Activated CD8-positive, alpha-beta memory T cell treated with anti-CD3 and anti-CD28 coated beads, Interleukin-2, amount 50 U/mL, for 4 hours (primary cell): ENCODE measurements at places on chromosomes 3 and 15.
A peak's percentile ranks its signal among the peaks of the same experiment; 100 is the strongest.

GRCh38 chr3:94117729-94118128, 54.9 kb downstream of the NSUN3 start:
- no peak for DNase-seq

DNA sequence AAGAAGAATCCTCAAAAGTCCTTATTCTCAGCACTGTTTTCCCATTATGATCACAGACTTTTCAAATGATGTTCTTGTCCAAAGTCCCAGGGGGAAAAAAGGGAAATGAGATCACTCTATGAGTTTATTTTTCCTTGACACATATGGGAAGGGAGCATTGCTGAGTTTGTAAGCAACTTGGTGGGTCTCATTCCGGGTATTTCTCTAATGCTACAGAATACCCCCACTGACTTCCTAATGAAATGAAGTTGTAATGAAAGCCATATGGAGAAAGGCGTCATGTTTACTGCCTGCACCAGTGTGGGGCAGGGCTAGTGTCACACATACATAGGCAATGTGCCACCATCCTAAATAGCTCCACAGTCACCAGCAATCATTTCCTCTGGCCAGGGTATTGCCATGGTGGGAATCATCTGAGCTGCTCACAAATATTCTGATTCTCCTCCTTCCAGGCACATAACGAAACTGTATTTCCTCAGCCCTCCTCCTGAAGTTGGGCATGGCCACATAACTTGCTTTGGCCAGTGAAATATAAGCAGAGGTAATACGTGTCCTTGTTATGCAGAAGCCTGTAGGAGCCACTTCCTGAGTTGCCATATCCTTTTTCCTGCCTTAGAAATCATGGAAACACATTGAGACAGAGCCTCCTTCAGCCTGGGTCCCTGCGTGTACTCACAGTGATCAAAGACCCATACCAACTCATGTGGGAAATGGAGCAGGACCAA, 41.0 kb upstream of the C15orf61 start:
- DNase-seq = no peak

DNA sequence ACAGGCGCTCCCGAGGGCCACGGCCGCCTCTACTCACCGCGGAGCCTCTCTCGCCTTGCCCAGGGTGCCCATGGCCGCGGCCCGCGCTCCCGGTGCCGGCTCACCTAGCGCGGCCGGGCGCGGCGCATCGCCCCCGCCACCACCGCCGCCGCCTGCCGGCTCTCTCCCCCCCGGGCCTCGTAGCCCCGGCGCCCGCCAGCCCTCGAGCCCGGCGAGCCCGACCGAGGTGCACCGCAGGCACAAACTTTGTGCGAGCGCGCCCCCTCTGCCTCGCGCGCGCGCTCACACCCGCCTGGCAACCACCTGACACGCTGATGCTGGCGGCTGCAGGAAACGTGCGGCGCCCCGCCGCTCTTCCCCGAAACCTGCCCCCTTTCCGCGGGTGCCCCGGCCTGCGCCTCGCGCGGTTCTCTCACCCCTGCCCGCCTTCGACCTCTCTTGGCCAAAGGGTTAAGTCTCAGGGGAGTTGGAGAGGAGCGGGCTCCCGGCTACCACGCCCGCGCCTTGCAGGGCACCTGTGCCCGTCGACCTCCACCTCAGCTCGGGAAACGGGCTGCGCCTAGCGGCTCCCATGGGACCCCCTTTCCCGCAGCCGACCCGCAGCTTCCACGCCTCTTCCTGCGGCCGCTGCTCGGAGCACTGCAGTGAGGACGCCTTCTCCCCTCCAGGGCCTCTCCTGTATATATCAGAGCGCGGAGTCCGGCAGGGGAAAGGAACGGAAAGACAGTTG, at the start of gene RASGRP1:
Gene RASGRP1, minus strand, starts transcription at position 258 of the 730 bp plus-strand sequence. Its CDS starts 186 bp downstream, at position 72.
- DNase-seq = peak; percentile 89

GRCh38 chr3:138724443-138724842, 110.3 kb downstream of the PIK3CB start:
- no peak for DNase-seq

- no peak for DNase-seq
Measured at GRCh38 chr3:127064391-127065137, 81.6 kb downstream of the PLXNA1 start.

GRCh38 chr3:77254967-77255831, 215.3 kb downstream of the ROBO2 start:
- no peak for DNase-seq

GRCh38 chr3:123642182-123642956, 57.5 kb upstream of the HACD2 start:
- peak; percentile 27 for DNase-seq

- DNase-seq = no peak
Measured at GRCh38 chr3:69368129-69368741, 17.7 kb downstream of the FRMD4B start.

DNA sequence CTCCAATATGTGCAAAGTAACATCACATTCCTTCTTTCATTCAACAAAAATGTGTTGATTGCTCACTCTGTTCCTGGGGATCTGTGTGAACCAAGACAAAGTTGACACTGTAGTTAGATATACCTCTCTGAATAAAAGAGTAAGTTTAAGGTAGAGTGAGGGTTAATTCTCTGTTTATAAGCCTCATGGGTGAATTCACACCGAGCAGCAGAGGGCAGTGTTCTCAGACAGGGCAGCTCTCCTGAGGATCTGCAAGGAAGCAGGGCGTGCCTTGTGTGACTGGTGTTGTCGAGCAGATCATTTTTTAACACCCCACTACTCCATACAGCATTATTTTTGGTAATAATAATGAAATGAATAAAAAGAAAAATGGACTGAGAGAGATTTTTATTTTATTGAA, 34.4 kb downstream of the PAQR9 start:
- peak; percentile 21 for DNase-seq

DNA sequence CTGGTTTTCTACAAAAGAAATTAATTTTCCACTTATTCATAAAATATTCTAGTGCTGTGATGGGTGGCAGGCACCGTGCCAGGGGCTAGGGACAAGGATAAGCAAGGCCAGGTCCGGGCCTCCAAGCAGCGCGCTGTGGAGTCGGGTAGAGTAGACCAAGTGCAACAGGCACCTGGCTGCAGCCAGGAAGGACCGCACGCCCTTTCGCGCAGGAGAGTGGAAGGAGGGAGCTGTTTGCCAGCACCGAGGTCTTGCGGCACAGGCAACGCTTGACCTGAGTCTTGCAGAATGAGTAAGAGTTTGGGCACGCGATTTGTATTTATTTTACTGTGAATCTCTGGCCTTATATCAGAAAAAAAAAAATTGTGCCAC, at the start of gene CASR:
Gene CASR, plus strand, starts transcription at position 148 of the 372 bp plus-strand sequence. CDS start 70,522 bp downstream, outside the sequence.
- DNase-seq = no peak

DNA sequence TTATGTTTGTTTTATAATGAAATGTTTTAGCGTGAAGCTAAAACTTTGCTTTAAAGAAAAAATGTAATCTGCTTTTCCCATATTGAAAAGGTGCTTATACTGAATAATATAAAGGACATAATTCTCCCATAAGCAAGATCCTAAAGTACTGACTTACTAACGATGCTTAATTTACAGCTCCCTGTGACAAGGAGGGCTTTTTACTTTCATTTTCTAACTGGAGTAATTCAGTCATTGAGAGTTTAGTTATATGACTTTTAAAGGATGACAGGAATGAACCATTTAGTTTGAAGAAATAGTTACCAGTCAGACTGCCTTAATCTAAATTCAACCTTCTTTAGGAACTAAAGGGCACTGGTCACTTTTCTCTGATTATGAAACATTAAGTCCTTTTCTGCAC, 19.3 kb upstream of the ZPLD1 start:
- no peak for DNase-seq

GRCh38 chr3:65936908-65937638, 101.6 kb downstream of the MAGI1 start:
- DNase-seq = no peak

DNA sequence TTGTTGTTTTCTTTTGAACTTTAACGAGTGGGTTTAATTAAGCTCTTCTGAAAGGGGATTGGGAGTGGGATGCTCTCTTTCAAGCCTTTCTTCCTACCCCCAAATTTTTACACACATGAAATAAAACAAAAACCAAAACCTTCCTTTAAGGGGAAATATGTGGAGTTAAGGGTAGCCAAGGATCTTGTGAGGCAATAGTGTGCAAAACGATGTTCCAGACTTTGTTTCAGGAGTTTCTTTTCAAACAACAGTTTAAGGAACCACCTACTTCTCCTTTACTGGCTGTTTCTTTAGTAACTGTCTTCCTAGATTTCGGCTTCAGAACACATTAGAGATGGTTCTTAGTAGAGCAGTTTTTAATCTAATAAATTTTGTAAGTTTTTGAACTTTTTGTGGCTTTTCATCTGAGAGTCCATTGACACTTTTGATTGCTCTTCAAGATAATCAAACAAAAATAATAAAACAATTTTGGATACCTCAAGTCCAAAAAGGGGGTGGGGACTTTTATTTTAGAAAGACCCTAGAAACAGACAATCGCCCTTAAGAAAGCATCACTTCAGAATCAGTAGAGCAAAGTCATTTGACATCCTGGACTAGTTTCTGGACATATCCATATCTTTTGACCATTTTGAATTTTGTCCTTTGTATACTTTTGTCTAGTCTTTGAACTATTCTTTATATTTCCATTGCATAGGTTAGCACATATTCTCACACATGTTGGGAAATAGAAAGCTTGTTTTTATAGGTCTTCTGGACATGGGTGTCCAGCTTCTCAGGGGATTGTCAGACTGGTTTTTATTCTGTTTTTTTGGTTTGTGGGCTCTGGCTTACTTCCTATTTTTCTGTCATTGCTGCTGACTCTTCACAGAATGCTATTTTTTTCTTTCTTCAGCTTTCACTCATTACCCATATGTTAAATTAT, 6.0 kb downstream of the DIPK2A start:
- no peak for DNase-seq
